Lower lobe of right lung (tissue), 2 donors: ENCODE measurements at places on chromosomes 12 and 14. TPM values are rescaled to one million over a fixed set of nuclear protein-coding genes. Genes with fewer than 3 reads are reported as not detected.

HOTAIR gene
- not detected for total RNA-seq

OR4E2 gene
- not detected for total RNA-seq

HOXC12 gene
- total RNA-seq = not detected

TRPV4 gene
- total RNA-seq = 7.7 TPM

CLEC2D gene
- 13.9 TPM for total RNA-seq

SERPINA12 gene
- not detected for total RNA-seq

NKX2-8 gene
- total RNA-seq = 1.2 TPM

USP44 gene
- total RNA-seq = 17.8 TPM
